Activated CD4-positive, CD25-positive, alpha-beta regulatory T cell treated with anti-CD3 and anti-CD28 coated beads, Interleukin-2, amount 50 U/mL, for 16 hours (primary cell): ENCODE measurements at places on chromosomes 16 and 17.

DNA sequence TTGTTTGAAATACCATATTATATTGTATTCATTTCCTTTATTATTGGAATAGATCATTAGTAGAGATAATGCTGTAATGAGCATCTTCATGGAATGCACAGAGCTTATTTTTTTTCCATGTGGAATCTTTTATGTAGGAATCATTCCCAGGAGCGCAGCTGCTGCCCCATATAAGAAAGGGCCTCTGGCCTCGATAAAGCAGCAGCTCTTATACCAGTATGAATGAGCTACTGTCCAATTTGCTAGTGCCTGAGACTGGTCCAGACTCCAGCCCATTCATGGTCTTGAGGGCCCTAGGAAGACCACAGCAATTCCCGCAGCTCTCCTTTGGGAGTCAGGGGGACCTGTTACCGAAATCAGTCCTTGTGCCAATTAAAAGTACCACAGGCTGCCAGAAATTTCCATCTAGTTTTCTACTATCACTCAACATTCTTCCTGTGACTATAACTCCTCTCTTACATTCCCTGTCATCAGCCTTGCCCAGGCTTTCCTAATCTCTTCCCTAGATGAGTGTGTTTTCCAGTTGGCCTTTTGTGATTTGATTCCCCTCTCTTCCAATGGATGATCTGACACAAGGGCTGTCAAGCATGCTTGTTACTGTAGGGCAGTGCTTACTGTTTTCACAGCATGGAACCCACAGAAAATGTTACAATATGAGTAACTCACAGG, 1.9 kb downstream of the ZNF843 start:
- no peak for DNase-seq

DNA sequence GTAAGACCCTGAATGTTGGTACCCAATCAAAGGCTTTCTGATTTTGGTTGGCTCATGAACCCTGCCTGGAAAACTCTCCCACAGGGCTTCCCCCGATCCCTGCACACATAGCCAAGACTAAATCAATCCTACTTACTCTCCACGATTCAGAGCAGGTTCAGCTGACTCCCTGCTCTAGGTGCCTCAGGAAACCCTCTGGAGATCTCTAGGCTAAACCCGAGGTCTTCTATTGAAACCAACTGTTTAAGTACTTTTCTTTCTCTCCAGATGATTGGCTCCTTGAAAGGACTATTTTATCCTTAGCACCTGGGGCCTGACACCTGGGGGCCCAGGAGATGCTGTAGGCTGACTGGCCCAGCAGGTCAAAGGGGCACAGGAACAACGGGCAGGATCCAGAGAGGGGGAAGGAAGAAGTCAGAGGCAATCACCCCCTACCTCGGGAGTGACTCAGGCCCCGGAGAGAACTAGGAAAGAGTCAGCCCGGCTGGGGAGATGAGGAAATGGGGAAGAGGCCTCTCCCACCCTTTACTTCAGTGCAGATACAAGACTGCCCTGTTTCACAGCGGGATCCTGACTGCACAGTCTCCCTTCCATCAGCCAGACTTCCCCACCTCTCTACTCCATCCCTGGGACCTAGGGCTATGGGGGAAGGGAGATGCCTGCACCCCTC, 2.0 kb downstream of the TBC1D10B start:
- no peak for DNase-seq

DNA sequence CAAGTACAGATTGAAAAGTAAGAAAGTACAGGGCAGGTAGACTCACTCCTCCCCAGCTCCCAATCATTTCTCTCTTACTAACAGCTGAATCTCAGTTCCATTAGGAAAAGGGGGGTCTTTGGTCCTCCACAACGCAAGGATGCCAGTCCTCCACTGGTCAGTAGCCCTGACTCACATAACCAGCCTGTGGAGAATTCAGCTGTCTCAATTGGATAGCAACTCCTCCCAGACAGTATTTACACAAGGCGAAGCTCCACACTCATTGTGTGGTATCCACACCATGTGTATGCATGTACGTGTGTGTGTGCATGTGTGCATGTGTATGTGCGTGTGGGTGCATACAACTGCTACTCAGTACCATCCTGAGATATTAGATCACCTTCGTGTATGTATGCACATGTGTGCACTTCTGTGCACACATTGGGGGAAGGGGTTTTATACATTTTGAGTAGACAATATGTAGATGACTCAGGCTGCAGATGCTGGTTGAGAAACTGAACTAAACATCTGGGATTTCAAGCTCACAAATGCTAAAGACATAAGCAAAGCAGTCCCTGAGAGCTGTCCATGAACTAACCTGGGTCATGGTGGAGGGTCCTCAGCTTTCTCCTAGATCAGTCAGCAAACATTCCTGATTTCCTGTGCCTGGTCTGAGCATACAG, 240.1 kb downstream of the SLC39A11 start:
- DNase-seq, result no peak

DNA sequence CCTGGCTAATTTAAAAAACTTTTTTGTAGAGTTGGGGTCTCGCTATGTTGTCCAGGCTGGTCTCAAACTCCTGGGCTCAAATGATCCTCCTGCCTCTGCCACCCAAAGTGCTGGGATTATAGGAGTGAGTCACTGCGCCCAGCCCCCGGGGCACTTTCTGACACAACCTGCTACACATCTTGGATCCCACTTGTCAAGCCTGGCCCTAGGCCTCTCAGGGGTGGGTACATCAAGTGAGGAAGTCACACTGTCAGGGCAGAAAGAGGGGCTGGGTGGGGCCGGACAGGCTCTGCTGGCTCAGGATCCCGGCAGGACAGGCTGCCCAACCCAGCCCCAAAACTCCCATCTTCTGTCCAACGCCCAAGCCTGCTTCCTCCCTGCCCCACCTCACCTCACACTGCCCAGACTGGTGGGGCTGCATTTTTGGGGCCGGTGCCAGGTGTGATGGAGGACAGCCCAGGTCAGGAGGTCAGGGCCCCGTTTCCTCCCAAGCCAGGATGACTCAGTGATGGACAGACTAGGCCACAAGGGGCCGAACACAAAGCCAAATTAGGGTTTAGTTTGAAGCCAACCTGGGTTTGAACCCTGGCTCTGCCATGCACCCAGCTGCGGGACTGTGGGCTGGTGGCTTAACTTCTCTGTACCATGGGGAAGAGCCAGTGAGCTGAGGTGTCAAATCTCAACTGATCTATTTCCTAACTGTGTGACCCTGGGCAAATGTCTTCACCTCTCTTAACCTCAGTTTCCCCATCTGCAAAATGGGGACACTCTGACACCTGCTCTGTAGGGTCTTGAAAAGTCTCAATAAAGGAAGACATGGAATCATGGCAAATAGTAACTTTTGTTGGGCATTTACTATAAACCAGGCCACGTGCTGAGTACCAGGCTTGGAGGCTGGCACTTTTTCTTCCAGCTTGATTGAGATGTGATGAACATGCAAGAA, 8.9 kb upstream of the PPL start:
- DNase-seq, result no peak

DNA sequence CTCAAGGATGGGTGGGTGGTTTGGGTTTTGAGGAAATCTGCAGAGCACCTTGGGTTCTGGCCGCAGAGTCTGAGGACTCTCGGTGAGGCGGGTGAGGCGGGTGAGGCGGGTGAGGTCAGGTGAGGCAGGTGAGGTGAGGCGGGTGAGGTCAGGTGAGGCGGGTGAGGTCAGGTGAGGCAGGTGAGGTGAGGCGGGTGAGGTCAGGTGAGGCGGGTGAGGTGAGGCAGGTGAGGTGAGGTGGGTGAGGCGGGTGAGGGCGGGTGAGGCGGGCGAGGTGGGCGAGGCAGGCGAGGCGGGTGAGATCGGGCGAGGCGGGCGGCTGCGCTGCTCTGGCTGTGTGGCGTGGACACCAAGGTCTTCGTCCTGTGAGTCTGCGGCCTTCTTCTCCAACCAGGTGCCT, 24.1 kb upstream of the RPL13 start:
- DNase-seq, result no peak

DNA sequence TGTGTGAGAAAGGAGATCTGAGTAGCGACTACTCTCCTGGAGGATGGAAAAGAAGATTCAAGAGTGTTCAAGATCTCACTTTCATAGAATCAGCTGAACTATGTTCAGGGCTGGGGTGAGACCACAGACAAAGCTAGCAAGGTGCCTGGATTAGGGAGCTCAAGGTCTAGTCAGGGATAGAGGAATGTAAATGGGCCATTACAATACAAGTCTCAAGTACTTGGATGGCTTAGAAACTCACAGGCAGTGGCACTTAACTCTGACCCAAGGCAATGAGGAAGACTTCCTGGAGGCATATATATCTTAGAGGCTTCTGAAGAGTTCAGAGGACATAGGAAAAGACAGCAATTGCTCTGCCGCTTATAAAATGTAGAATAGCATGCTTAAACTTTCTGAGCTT, 184.9 kb upstream of the CDH11 start:
- no peak for DNase-seq

GRCh38 chr16:11033629-11034420, 89.5 kb downstream of the CLEC16A start:
- DNase-seq, result no peak

GRCh38 chr16:48075398-48075797, 80.4 kb downstream of the ABCC12 start:
- DNase-seq, result no peak

GRCh38 chr16:55663765-55664677, 8.2 kb downstream of the SLC6A2 start:
- DNase-seq, result no peak

DNA sequence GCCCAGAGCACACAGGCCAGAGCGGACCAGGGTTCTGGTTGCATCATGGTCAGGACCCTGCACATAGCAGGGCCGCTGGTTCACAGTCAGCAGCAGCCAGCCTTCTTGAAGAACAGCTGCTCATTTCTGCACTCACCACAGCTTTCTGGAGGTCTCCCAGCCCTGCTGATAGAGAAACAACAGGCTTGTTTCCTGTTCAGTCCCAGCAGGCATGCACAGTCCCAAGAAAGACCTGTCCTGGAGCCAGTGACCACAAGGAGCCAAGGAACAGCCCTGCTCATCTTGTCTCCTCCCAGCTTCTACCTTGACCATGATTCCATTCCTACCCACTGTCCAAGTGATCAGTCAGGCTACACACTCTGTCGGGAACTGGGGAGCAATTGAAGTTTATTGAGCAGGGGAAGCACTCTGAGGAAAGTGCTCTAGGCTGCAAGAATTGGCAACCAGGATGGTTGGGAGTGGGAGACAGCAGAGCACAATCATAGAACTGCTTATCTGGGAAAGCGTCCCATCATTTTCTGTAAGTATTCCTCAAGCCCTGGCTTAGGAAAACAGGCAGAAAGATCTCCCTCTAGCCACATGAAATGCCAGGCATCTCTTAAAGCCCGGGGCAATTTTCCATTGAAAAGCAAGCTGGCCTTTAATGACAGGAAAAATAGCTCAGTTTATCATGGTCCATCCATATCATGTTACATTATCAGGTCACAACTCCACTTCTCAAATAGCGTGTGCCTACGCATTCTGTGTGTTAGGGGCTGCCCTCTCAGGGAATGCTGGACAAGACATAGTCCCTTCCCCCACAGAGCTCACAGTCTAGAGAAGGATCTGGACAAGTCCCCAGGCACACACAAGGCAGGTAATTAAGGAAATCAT, 155.4 kb upstream of the FOXF1 start:
- DNase-seq, result no peak

DNA sequence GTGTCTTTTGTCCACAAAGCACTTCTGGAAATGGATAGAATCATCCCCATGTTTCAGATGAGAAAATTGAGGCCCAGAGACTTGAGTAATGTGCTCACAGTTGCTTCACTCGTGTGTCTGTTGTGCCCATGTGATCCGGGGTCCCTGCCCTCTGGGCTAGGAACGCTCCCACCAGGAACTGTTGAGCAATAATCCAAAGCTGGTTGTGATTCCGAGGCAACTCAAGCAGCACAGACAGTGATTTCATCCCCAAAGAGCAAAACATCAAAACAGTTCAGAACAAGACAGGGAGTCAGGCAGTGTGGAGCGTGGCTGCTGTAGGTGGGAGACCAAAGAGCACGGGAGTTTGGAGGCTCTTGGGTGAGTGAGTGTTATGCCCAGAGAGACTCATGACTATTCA, 205.0 kb upstream of the ASIC2 start:
- DNase-seq, result no peak
